ENCODE measurements at places on chromosomes 7 and 10.

DNA sequence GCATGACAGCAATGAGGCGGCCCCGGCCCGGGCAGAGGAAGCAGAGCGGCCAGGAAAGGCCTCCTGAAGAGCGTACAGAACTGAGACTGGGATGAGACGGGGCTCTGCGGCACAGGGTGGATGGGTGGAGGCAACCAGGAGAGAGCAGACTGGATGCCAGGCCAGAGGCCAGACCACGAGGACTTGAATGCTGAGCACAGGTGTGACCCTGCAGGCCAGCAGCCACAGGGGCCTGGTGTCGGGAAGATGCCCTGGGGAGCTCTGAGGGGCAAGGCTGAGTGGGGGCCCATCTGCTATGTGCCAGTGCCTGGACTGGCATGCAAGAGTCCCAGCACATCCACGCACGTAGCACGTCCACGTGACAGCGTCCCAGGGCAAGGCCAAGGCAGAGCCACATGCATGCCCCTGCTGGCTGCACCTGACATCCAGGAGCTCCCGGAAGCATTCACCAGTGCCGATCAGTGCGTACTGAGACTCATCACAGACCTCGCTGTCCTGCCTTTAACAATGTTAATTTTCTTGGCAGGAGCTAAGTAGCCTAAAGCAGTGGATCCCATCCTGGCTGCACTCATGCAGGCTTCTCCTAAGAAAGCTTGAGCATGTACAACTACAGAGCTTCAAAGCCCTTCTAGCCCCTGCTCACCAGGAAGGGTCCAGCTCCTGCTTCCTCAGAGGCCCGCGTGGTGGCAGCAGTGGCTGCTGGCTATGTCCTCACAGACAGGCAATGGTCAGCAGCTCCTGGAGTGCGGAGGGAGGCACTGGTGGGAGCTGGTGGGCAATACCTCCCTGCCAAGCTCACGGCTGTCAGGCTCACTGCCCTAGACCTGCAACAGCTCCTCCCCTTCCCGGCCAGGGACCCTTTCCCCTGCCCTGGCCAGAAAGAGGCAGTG, 18.0 kb downstream of the GRID1 start:
- no peaks in the 10 kb centered on the region for H3K36me3 ChIP-seq
- H3K27ac ChIP-seq: no peak overlapping the region
- no peak overlapping the region for H3K4me3 ChIP-seq

GRCh38 chr7:39195967-39196366, 218.3 kb downstream of the POU6F2 start:
- no peak overlapping the region for H3K27ac ChIP-seq
- DNase-seq: no peak
- H3K4me3 ChIP-seq: no peak overlapping the region
- H3K36me3 ChIP-seq: no peaks in the 10 kb centered on the region
- no peaks in the 10 kb centered on the region for H3K27me3 ChIP-seq

GRCh38 chr7:102153599-102153946, 133.1 kb upstream of the SH2B2 start:
- peaks cover 4% of the 10 kb centered on the region for H3K4me1 ChIP-seq
- no peaks in the 10 kb centered on the region for H3K36me3 ChIP-seq
- H3K27ac ChIP-seq: peak overlapping the region; percentile 93
- H3K27me3 ChIP-seq: no peaks in the 10 kb centered on the region
- no peak for DNase-seq
- H3K4me3 ChIP-seq: no peak overlapping the region

GRCh38 chr10:73424478-73424877, 8.9 kb downstream of the MSS51 start:
- DNase-seq: no peak
- no peaks in the 10 kb centered on the region for H3K27me3 ChIP-seq
- H3K4me1 ChIP-seq: no peaks in the 10 kb centered on the region
- H3K36me3 ChIP-seq: peaks cover 6% of the 10 kb centered on the region
- no peak overlapping the region for H3K4me3 ChIP-seq
